Activated naive CD4-positive, alpha-beta T cell treated with anti-CD3 and anti-CD28 coated beads, Interleukin-2, amount 50 U/mL, for 72 hours (primary cell): ENCODE measurements at places on chromosomes 7 and 10. TPM values are rescaled to one million over a fixed set of nuclear protein-coding genes. Genes with fewer than 3 reads are reported as not detected.

Gene DYNC1I1
- total RNA-seq: not detected

Gene GALNT17
- not detected for total RNA-seq

GRCh38 chr7:70736715-70737460 is 395.1 kb upstream of the GALNT17 start:
- no peak for DNase-seq

DNA sequence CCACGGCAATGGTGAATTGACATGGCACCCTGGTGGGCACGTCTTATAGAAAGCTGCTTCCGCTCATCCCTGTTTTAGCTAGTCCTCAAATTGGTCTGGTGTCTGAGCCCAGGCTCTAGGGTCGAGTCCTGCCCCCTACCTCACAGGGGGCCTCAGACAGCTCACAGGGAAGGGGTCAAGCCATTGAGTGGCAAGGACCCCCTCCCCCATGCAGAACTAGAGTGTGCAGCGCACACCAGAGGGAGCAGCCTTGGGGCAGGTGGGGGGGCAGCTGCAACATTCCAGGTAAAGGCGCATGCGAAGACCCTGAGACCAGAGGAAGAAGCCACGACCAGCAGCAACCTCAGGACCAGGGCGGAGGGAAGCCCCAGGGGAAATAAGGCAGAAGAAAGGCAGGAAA is 240.4 kb upstream of the PPP2R2D start:
- DNase-seq: no peak

GRCh38 chr7:12764458-12764891 is 77.0 kb downstream of the ARL4A start:
- no peak for DNase-seq
